RPMI8226 (cell line): ENCODE measurements at places on chromosomes 5 and 9.

- no peak for DNase-seq
These were observed 20.6 kb downstream of the PGGT1B start for GRCh38 chr5:115241881-115242642.

DNA sequence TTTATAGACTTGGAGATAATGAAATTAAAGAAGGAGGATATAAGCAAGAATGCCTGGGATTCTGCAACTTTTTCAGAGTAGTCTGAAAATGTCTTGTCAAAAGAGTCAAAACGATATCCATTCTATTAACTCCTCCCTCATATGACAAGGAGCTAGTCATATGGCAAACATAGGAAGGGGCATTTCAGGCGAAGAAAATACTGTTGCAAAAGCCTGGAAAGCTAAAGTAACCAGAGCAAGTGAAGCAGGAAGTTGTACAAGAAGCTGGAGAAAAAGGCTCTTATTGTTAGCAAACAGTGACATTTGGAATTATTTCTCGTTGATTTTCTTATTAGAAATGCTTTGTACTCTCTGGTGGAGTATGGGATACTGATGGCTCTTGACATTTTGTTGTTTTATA is 94.0 kb upstream of the PTPRD start:
- no peak for DNase-seq

DNA sequence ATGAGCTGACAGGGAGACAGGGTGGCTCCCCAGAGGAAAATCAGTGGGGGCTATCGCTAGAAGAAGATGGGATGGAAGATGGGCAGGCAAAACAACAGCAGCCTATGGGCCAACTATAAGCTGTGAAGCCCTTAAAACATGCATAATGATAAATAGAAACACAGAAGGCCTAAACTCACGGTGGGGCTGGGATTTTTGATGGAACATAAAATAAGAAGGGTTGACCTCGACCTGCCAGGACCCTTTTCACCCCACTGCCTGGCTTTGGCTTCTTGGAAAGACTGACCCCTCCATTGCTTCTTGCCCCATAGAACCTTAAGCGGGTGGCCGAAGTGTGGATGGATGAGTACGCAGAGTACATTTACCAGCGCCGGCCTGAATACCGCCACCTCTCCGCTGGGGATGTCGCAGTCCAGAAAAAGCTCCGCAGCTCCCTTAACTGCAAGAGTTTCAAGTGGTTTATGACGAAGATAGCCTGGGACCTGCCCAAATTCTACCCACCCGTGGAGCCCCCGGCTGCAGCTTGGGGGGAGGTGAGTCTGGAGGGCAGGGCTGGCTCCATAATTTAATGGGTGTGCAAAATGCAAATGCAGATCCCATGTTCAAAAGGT is 36.5 kb upstream of the SAP30L start:
- DNase-seq = no peak

GRCh38 chr5:71640408-71640807 is 53.3 kb downstream of the MCCC2 start:
- DNase-seq = no peak

- no peak for DNase-seq
These were observed 18.9 kb downstream of the CSF1R start for GRCh38 chr5:150067405-150067960.

DNA sequence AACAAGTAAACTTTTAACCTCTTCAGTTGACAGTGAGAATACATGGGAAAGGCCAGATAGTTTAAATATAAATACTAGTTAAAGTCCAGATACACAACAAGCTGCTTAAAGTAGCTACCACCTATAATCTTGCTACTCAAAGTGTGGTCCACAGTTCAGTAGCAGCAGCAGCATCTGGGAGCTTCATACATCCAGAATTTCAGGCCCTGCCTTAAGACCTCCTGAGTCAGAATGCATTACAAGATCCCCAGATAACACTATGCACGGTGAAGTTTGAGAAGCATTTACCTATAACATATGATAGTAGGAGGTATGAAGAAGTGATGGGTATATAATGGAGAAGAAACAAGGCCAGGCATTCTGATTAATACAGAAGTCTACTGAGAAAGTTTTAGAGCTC is 244.5 kb downstream of the EFNA5 start:
- no peak for DNase-seq

- no peak for DNase-seq
These were observed 74.7 kb upstream of the RASGRF2 start for GRCh38 chr5:80885396-80886000.

DNA sequence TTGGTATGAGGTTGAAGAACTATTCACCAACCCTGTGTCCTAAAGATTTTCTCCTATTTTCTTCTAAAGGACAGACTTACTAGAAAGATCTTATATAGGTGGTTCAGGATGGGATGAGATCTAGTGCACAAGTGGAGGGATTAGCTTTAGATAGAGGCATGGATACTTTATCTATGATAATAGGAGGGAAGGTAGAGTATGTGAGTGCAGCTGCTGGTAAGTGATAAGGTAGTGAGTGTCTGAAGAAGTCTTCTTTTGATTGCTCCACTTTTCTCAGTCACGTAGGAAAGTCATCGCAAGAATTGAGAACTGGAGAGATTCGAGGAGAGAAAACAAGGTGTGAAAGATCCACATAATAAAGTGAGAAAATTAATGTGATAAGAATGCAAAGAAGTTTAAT is 6.0 kb upstream of the NDUFS4 start:
- no peak for DNase-seq

- no peak for DNase-seq
These were observed 112.5 kb upstream of the SELENOP start for GRCh38 chr5:42924226-42924625.

DNA sequence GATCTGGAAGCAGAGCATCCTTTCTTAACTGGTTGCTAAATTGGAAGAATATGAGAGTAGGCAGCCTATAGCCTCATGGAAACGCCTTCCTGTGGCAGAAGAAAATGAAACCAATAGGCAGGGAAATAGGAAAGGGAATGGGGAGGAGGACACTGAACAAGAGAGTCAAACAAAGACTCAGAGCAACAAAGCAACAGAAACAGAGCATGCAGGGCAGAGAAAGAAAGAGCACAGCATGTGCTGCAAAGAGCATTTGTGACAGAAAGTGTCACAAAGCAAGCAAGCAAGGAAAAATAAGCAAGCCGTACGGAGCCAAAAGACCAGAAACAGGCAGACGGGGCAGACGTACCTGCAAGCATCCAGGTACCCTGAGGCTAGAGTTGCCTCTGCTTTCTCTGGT is 123.1 kb downstream of the RAPGEF6 start:
- DNase-seq = no peak

GRCh38 chr5:180487556-180487955 is 6.6 kb upstream of the CNOT6 start:
- no peak for DNase-seq

GRCh38 chr5:10756549-10756948 is 4.5 kb downstream of the DAP start:
- DNase-seq = no peak

DNA sequence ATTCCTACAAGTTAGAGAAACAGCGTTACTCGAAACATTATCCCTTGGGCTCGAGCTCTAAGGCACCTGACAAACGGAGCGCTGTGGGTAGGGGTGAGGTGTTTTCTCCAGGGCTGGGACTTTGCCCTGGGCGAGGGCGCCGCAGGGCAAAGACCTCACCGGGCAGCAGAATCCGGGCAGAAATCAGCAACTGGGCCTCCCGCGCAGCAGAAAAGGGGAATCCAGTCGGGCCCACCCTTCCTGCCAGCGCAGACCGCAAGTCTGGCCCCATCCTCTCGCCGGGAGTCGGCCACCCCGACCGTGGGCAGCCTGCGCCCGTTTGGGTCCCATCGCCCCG is 430 bp upstream of the MSH3 start:
- DNase-seq = peak; percentile 57

GRCh38 chr5:154993461-154993860 is 20.1 kb upstream of the KIF4B start:
- no peak for DNase-seq

GRCh38 chr5:130243641-130244040 is 339.4 kb downstream of the CHSY3 start:
- DNase-seq = no peak

DNA sequence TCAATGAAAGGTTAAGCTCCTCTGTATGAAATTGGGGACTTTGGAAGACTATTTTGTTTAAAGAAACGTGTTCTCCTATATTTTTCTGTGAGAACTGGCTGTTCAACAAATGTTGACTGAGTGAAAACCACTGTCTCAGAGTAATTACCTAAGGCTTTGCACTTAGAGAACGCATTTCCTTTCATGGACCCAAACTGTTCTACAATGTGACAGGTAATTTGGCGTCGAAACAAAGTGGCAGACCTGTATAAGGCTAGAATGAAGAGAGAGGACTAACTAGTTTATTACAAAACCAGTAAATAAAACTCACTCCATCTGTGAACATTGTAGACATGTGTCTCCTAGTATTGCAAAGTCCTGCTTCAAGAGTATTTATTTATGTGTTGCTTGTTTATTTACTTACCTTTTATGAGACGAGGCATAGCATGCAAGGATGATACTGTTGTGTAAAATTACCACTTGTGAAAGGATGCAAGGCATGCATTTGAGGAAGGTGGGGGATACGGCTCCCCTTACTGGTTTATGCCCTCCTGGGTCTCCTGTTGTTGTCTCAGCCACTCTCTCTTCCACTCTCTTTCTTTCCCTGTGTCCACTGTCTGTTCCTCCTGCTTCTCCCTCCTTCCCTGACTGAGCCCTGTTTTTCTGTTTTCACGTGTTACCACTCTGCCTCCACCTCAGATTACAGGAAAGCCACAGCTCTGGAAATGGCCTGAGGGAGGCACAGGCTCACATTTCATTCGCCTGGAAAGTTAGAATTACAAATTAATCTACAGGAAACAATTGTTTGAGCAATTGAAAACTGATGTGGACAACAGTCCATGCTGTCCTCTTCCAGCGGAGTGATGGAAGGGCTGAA is 444.0 kb upstream of the ZNF608 start:
- DNase-seq = no peak

GRCh38 chr9:6630502-6631206 is 14.9 kb downstream of the GLDC start:
- no peak for DNase-seq

GRCh38 chr9:86577420-86578333 is 223.5 kb upstream of the TUT7 start:
- DNase-seq = no peak

DNA sequence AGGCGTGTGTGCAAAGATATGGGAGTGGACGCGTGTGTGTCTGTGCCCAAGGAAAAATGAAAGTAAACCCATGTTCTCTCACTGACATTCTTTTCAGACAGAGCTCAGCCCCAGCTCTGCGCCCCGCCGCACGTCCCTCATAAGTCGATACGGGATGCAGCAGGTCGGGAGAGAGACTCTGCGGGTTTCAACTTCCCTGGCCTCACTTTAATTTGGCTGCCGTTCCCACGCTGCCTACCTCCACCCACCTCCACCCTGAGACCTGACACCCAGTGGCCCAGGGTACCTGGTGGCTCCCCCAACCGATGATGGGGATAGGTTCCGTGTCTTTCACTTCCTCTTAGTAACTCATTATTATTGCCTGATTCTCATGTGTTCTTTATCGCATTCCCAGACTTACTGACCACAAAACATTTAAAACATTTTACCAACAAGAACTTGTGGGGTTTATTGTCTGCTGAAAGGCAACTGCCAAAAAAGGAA is 19.4 kb downstream of the LHX2 start:
- no peak for DNase-seq

DNA sequence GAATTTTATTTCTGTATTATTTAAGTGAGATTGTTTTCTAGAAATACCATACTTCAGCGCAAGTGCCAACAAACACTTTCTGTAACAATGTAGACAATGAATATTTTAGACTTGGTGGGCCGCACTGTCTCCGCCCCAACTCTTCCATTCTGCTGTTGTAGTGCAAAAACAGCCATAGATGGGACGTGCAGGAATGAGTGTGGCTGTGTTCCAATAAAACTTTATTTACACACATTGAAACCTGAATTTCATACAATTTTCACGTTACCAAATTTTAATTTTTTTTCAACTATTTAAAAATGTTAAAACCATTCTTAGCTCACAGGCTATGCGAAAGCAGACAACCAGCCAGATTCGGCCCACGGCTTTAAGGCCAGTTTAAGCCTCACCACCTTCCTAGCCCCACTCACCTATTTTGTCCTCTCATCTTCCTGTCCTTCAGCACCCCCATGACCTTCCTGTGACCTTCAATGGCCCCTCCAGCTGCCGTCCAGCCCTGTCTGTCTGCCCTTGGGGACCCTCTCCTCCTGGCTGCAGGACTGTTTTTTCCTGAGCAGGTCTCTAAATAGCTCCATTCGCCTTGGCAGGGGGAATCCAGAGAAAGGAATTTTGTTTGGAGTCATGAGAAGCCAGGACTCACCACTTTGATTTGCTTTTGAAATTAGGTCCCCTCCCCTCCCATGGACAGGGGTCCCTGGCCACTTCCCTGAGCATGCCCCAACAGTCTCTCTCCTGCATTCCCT is 11.2 kb upstream of the ANXA6 start:
- no peak for DNase-seq

DNA sequence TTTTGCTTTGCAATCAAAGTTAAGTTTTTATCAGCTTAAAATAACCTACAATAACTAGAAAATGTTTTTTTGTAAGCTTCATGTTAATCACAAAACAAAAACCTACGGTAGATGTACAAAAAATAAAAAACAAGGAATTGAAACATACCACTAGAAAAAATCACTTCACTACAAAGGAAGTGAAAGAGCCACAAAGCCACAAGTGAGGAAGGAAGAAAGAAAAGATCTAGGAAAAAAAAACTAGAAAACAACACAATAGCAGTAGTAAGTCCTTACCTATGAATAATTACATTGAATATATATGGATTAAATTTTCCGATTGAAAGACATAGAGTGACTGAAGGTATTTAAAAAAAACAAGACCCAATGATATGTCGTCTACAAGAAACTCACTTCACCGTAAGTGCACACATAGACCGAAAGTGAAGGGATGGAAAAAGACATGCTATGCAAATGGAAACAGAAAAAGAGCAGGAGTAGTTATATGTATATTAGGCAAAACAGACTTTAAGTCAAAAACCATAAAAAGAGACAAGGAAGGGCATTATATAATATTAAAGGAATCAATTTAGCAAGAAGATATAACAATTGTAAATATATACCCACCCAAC is 13.4 kb upstream of the ZDHHC21 start:
- no peak for DNase-seq

DNA sequence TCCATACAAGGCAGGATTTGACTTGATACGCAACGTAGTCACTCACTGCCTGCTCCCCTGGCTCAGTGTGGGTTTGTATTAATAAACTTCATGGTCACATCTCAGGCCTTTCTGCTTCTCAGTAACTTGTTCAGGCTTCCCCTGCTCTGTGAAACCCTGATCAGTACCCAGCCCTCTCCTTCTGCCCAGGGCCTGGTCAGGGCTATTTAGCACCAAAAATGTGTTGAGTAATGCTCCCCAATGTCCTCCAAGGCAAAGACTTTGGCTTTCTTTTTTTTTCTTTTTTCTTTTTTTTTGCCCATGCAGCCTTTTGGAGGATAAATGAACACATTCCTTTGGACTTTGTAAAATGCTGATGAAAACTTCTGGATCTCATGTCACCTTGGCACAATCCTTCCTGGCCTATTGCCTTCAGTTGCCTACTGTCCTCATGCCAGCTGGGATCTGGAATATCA is 399.2 kb upstream of the KLF4 start:
- DNase-seq = no peak

DNA sequence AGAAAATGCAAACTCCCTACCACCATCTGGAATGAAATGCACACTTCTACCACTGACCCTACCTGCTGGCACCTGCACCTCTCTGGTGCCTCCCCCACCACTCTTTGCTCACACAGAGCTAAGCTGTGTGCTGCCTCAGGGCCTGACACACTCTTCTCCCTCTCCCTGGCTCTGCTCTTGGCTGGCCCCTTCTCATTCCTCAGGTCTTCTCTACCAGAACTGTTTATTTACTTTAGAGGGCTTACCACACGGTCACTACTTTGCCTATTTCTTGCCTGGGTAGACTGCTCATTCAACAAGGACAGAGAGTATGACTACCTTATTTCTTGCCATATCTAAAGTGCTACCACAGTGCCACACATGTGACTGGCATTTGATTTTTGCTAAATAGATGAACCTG is 3.3 kb downstream of the REEP5 start:
- no peak for DNase-seq
